Astrocyte of the hippocampus (primary cell): ENCODE measurements at places on chromosomes 6 and 20.

DNA sequence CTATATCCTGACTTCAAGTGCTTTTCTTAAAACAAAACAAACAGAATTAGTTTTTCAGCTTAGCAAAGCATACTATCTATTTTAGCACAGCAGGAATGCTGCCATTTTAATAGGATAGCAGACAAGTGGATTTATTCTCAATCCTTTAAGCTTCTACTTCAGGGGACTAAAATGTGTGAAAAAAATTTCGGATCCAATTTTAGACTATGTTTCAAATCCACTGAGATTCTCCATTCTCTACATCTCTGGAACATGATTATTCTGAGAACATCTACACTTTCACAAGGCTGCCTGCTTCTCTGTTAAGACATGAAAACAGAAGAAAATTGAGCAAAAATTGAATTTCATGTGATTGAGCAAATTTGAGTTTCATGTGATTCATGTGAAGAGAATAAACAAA lies 1321.3 kb downstream of the HACE1 start:
- DNase-seq = no peak

DNA sequence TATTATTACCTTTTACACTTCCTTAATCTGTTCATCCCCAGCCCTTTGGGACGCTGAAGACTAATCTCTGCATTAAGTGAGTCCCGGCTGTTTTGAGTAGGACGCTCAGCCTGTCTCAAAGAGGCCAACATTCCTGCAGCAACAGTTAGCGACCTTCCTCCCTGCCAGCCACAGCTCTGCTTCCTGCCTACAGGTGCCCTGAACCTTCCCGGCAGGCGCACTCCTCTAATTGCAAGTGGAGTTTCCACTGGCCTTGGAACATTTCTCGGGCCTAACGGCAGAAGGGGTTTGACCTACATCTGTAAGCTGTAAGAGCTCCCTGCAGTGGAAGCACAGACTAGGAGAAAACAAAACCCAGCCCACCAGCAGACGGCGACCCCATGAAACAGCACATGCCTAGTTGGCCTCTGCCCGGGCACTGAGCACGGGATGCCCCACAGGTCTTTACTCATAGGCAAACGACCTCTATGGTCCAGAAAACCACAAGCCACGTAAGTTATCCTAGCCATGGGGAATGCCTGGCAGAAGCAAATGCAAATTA lies 137.9 kb downstream of the DTNBP1 start:
- DNase-seq = no peak

GRCh38 chr6:63597141-63598048 lies 25.1 kb downstream of the LOC128125822 start:
- DNase-seq = peak; percentile 34

DNA sequence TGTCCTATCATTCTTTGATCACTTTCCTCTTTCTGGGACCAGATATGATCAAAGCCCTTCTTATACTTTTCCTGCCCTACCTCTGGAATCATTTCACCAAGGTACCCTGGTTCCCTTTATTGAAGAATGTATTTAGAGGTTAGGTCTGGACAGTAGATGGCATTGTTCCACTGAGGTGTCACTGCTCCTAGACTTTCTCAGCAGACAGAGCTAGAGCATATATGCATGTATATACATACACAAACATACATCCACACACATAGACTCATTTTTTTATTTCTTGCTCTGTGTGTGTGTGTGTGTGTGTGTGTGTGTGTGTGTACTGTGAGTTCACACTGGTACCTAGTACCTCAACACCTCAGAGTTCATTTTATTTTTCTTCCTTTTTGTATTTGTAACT lies 40.9 kb downstream of the PTPRA start:
- DNase-seq = peak; percentile 9

GRCh38 chr6:105374010-105374420 lies 28.9 kb downstream of the PREP start:
- peak; percentile 66 for DNase-seq

- DNase-seq = peak; percentile 42
These were observed 66.5 kb upstream of the PIM1 start for GRCh38 chr6:37103169-37104039.

DNA sequence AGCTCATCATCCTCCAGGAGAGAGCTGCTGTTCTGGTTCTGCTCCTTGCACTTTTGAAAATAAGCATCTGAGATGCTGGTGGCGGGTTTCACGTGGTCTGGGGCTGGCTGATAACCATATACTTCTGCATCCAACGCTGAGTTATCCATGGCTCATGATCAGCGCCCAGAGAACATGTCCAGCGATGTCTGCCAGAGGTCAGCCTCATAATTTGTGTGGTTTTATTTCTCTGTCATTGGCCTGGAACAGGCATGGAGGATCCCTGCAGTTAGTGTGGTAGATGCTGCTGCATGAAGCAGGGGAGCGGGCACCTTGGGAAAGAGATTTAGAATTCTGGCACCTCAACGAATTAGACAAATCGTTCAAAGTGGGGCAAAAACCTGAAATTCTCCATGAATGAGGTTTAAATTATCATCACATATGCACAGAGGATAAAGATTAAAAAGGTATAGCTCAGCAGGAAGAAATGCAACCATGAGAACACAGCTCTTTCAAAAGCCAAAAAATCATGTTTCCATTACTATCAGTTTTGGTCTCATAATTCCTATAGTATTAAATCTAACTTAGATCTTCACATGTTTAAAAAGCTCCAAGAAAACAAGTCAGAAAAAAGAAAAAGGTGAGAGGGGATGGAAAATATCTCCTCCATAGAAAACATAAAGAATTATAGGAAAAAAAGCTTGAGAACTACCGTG lies 157.2 kb downstream of the SOD2 start:
- DNase-seq = no peak
